Aorta (tissue), 5 donors: ENCODE measurements at places on chromosomes 4 and X. TPM values are rescaled to one million over a fixed set of nuclear protein-coding genes. Genes with fewer than 3 reads are reported as not detected.

DNA sequence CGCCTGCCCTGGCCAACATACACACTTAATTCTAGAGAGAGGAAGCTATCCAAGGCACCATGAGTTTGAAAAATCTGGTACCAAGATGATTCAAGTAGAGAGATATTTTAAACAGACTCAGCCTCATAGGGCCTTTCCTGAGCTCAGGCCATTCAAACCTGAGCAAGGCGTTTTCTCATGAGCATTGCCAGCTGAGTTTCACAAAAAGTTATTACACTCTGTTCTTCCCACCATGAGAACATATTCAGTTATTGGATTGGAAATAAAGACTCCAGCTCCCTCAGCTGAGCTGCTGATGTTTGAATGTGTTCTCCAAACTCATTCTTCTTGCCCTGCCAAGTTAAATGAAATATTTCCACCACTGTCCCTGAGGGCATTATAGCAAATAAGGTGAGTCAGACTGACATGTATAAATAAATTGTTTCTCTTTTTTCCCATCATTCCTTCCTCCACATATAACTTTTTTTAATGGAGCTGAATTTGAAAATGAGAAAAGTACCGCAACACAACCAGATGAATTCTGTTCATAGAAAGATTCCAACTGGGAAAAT lies 429.6 kb downstream of the RAB28 start:
- peak overlapping the region; percentile 98 for H3K27ac ChIP-seq
- H3K36me3 ChIP-seq, result no peaks in the 10 kb centered on the region
- no peak for DNase-seq
- H3K27me3 ChIP-seq, result no peaks in the 10 kb centered on the region

- no peak overlapping the region for H3K4me3 ChIP-seq
- H3K36me3 ChIP-seq, result no peaks in the 10 kb centered on the region
- no peak for DNase-seq
- H3K4me1 ChIP-seq, result peaks cover 3% of the 10 kb centered on the region
These were observed 59.7 kb downstream of the HADH start for GRCh38 chr4:108049406-108049805.

GRCh38 chr4:149885896-149886295 lies 70.3 kb upstream of the IQCM start:
- H3K4me3 ChIP-seq, result no peak overlapping the region
- no peaks in the 10 kb centered on the region for H3K27me3 ChIP-seq
- no peak overlapping the region for H3K27ac ChIP-seq
- no peak for DNase-seq

GRCh38 chr4:114658179-114658578 lies 59.6 kb downstream of the UGT8 start:
- no peak overlapping the region for H3K4me3 ChIP-seq
- DNase-seq, result no peak
- H3K4me1 ChIP-seq, result no peaks in the 10 kb centered on the region
- no peaks in the 10 kb centered on the region for H3K27me3 ChIP-seq
- H3K27ac ChIP-seq, result no peak overlapping the region

- H3K36me3 ChIP-seq, result no peaks in the 10 kb centered on the region
- no peaks in the 10 kb centered on the region for H3K27me3 ChIP-seq
- H3K4me1 ChIP-seq, result no peaks in the 10 kb centered on the region
- DNase-seq, result no peak
- no peak overlapping the region for H3K4me3 ChIP-seq
These were observed 3.4 kb downstream of the TEX13B start for GRCh38 chrX:107978707-107979307.

Gene MAGEB1
- not detected for total RNA-seq

Gene PRPS1
- 23.8 TPM for total RNA-seq

Gene BMPR1B
- 13.9 TPM for total RNA-seq
